ENCODE measurements at places on chromosomes 2 and 18.
A peak's percentile ranks its signal among the peaks of the same experiment; 100 is the strongest.

DNA sequence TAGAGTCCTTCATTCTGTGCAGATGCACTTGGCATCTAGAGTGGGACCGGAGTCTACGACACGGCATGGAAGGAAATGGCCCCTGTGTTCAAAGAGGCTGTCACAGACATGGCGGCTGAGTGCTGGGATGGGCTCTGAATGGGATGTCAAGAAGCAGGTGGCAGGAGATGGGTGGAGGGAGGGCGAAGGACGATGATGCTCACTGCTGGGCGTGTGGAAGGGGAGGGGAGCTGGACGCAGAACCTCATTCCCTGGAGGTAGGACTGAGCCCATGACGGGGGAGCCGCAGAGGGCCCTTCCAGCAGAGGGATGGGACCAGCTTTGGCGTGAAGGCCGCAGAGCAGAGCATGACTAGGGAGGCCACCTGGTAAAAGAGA, 18.8 kb upstream of the ALPI start:
- DNase-seq, result no peak

- DNase-seq, result no peak
Observed at GRCh38 chr2:155218292-155218924, 519.9 kb downstream of the KCNJ3 start.

- DNase-seq, result no peak
Observed at GRCh38 chr2:149735237-149735958, 147.8 kb upstream of the MMADHC start.

DNA sequence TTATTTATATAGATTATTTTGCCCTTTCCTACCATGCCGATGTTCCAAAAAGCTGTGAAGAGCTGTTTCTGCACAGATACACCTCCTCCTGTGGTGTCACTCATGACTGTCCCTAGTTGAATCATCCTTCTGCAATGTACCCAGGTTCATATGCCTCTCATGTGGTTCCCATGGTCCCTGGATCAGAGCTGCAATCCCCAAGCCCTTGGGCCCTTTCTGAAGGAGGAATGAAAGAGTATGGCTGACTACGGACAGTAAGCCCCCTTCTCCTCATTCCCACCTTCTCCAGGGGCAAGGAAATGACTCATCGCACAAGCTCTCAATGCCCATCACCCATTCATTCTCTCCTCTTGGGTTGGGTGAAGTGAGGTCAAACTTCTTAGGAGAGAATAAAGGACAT, 63.9 kb upstream of the ACVR1 start:
- DNase-seq, result no peak

DNA sequence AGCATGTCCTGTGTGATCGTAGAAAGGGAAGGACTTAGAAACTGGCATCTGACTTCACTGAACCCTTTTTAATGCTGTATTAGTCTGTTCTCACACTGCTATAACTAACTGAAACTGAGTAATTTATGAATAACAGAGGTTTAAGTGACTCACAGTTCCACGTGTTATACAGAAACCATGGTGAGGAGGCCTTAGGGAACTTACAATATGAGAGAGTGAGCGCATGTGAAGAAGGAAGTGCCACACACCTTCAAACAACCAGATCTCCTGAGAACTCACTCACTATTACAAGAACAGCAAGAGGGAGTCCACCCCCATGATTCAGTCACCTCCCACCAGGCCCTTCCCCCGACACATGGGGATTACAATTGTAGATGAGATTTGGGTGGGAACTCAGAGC, 811.3 kb downstream of the CPS1 start:
- DNase-seq, result no peak

DNA sequence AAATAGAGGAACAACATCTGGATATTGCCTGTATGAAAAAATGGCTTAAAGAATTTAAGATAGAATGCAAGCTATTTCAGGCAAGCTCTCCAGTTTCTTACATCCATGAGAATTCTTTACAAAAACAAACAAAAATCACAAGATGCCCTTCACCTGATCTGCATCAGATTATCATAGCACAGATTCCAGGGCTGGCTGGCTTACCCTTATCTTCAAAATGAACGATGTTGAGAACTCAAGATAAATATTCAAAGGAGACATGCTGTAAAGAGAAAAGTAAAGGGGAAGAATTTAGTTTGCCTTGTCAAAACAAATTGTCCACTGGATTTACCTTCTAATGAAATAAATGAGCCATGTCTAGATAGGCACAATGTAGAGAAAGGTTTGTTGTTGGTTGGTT, 18.7 kb upstream of the SLC40A1 start:
- DNase-seq, result no peak

- no peak for DNase-seq
Observed at GRCh38 chr2:187129306-187129705, 280.3 kb upstream of the ZSWIM2 start.

DNA sequence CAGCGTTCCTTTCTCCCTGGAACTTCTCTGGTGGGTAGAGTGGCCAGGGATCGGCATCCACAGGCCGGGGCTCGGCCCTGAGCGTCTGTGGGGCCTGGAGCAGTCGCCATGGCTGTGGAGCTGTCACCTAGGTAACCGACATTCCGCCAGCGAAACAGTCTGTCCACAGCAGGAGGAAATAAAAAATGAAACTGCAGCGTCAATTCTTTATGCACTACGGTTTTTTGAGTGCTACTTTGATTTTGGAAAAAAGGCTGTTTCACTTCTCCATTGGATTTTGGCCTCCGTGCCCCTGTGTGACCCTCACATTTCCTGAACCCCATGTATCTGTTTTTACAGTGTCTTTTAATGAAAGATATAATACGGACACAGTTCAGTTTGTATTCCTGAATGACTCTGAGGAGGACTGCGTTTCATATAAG, 163.4 kb downstream of the LDLRAD4 start:
- peak; percentile 39 for DNase-seq

GRCh38 chr2:156430236-156430979, 5.8 kb upstream of the GPD2 start:
- no peak for DNase-seq

DNA sequence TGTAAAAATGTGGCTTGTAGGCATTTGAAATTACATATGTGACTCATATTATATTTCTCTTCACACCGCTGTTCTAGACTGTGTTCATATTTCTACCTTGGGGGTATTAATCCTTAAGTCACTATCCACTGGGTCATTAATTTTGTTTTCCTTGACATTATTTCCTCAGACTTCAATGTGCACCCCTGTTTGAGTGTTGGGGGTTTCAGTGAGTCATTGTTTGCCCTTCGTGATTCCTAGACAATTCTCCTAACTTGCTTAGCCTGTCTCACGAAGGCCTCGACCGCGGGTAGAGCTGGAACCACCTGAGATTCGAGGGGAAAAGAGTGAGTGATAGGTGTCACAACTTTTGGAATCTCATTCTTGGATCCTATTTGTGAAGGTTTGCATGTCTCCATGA, 35.1 kb downstream of the NPAS2 start:
- no peak for DNase-seq

- DNase-seq, result no peak
Observed at GRCh38 chr18:64118406-64118805, 30.5 kb downstream of the LINC00305 start.

DNA sequence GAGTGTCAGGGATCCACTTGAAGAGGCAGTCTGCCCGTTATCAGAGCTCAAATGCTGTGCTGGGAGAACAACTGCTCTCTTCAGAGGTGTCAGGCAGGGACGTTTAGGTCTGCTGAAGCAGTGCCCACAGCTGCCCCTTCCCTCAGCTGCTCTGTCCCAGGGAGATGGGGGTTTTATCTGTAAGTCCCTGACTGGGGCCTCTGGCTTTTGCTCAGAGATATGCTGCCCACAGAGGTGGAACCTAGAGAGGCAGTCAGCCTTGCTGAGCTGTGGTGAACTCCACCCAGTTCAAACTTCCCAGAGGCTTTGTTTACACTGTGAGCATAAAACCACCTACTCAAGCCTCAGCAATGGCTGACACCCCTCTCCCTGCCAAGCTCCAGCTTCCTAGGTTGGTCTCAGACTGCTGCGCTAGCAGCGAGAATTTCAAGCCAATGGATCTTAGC, 38.1 kb downstream of the PLEK start:
- no peak for DNase-seq

- DNase-seq, result no peak
Observed at GRCh38 chr18:7452331-7452730, 114.8 kb upstream of the PTPRM start.

- no peak for DNase-seq
Observed at GRCh38 chr2:133266041-133266925, 302.0 kb downstream of the NCKAP5 start.

- DNase-seq, result no peak
Observed at GRCh38 chr2:178928077-178928476, 120.9 kb upstream of the TTN start.

DNA sequence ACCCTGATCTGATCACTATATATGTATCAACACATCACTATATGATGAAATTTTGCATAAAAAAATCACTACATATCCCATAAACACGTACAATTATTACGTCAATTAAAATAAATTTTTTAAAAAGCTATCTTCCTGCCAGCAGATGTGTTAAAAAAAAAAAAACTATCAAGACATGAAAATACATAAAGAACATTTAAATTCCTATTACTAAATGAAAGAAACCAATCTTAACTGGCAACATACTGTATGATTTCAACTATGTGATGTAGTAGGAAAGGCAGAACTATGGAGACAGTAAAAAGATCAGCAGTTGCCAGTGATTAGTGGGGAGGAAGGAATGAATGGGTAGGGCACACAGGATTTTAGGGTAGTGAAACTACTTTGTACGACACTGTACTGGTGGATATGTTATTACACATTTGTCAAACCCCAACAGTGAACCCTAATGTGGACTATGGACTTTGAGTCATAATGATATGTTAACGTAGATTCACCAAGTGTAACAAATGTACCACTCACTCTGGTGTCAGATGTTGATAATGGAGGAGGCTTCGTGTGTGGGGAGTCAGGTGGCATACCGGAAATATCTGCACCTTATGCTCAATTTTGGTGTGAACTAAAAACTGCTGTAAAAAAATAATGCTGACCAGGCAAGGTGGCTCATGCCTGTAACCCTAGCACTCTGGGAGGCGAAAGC, 27.4 kb downstream of the USP34 start:
- no peak for DNase-seq

DNA sequence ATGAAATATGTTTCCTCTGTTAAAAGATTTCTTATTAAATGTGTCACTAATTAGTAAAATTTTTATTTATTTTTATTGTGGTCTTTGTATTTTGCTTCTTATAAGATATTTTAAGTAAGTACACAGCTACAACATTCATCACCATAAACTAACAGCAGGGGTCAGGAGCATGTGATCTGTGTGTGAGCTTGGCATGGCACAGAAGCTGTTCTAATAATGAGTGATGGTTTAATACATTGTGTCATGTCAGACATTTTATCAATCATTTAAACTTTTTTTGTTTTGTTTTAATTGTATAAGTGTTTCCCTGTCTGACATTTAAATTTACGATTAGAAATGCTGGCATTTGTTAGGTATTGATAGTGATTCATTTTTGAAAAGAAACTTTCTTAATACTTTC, 585.4 kb downstream of the DSC3 start:
- DNase-seq, result no peak

- no peak for DNase-seq
Observed at GRCh38 chr2:132721938-132722337, 51.9 kb upstream of the LYPD1 start.

DNA sequence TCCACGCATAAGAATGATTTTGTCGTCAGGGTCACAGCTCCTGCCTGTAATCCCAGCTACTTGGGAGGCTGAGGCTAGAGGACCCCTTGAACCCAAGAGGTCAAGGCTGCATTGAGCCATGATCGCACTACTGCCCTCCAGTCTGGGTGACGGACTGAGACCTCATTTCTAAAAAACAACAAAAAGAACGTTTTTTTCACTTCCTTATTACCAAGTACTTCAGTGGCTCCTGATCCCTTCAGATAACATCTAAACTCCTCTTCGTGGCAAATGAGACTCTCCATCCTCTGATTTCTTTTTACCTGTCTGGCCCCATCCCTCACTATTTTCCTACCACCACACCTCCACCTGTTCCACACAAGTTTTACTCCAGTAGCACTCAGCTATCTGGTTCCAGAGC, 105.4 kb upstream of the TLK1 start:
- no peak for DNase-seq

GRCh38 chr2:167293172-167293781, 405.0 kb downstream of the XIRP2 start:
- DNase-seq, result no peak
